ENCODE measurements at places on chromosomes 6 and 20. TPM values are rescaled to one million over a fixed set of nuclear protein-coding genes. Genes with fewer than 3 reads are reported as not detected.

The OR2J3 gene
- total RNA-seq = not detected

The CST2 gene
- not detected for total RNA-seq

The OARD1 gene
- total RNA-seq = 26.1 TPM

The MPIG6B gene
- not detected for total RNA-seq

The LPA gene
- not detected for total RNA-seq

The FLRT3 gene
- 1.4 TPM for total RNA-seq

The BMP2 gene
- total RNA-seq = 0.84 TPM

The SEC23B gene
- 108 TPM for total RNA-seq

The TTK gene
- total RNA-seq = 146 TPM

The TINAG gene
- not detected for total RNA-seq

The ENPP5 gene
- total RNA-seq = 0.12 TPM

The PAQR8 gene
- 14.5 TPM for total RNA-seq

The PRL gene
- not detected for total RNA-seq

The HLA-DOA gene
- not detected for total RNA-seq

The PSORS1C2 gene
- total RNA-seq = not detected

The CST5 gene
- not detected for total RNA-seq

The PDE10A gene
- total RNA-seq = 10.7 TPM

The TMEM244 gene
- total RNA-seq = 2.5 TPM

The EEF1A1 gene
- 10,453 TPM for total RNA-seq

The PPP1R3D gene
- 7.1 TPM for total RNA-seq

The DEF6 gene
- 0.72 TPM for total RNA-seq

DNA sequence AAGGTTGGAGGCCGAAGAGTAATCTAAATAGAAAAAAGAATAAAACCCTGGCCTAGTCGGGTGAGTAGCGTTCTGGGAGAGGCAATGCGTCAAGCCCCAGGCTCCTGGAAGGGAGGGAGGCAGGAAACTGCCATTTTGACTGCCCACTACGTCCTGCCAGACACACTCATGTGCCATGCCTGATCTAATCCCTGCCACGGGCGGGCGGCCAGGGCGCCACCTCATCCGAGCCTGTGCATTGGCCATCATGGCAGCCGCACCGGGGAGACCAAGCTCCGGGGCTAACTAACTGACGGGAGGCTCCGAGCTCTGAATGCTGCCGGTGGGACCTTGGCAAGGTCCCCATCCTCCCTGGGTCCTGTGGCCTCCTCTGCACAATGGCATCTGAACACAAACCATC is 68.8 kb downstream of the INSM1 start:
- DNase-seq = no peak

GRCh38 chr6:83849127-83849526 is 4.0 kb upstream of the RIPPLY2 start:
- DNase-seq = no peak

DNA sequence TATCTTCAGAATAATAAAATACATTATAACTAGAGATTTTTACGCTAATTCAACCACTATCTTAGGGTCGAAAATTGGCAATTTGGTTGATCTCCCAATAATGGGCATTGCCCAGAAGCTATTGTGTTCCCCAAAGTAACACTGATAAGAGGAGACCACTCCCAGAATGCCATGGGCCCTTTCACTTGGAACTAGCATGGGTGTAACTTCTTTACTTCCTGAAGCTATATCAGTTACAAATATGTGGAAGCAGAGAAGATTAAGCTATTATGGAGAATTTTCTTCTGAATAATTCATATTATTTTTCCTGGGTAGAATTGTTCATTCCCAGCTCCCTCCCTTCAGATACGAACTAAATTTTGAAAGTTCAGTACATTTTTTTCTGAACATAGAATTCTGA is 48.2 kb upstream of the JAG1 start:
- DNase-seq = no peak

GRCh38 chr6:162290846-162291465 is 436.6 kb downstream of the PRKN start:
- no peak for DNase-seq

- DNase-seq = peak; percentile 68
Observed at GRCh38 chr6:15763837-15764236, 101.0 kb upstream of the DTNBP1 start.

- DNase-seq = peak; percentile 22
Observed at GRCh38 chr6:47733879-47734558, 35.6 kb downstream of the ADGRF4 start.

DNA sequence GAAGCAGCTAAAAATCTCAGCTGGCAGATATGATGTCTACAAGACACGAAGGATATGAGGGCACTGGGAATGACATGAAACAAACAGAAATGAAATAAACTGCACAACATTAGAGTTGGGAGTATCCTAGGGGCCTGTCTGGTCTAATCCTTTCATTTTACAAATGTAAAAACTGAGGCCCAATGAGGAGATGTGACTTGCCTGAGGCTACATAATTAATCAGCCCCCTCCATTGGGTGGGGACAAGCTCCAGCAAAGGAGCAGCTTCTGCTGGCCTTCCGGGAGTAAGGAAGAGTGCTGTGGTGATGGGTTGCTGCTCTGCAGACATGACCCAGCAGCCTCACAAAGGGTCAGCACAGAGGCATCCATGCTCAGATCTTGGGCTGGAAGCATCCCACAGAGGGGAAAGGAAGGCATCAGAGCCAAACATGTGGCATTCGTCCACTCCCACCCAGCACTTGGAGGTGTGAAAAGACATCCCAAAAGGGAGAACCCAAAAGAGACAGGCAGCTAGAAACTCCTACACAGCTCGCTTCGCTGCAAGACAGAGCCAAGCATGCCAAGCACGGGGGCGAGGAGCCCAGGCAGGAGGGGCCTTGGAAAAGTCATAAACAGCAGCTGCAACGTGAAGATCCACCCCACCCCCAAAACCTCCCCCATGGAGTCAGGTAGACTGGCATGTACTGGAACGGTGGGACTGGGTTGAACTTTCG is 183.7 kb downstream of the UNC5CL start:
- no peak for DNase-seq

- DNase-seq = no peak
Observed at GRCh38 chr6:30507849-30508827, 18.8 kb downstream of the HLA-E start.

DNA sequence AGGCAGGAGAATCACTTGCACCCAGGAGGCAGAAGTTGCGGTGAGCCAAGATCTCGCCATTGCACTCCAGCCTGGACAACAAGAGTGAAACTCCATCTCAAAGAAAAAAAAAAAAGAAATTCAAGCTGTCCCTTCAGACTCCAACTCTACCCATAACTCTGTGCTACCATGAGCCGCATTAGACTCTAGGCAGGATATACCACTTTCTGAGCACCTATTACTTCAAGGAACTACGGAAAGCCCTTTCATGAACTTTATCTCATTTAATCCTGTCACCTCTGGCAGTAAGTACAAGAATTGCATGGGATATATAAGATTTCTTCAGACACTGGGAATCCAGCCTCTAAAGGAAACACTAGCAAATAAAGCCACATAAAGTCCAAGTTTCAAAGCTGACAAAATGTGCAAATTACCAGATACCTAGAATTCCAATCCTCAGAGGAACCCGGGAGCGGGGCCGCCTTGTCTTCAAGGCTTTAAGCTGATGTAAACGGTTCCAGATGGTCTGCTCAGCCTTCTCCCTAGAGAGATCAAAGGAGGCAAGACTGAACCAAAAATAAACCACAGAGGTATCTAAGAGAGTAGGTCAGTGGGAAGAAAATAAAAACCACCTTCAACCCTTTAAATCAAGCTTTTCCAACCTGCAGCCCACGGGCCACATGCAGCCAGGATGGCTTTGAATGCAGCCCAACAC is 9.4 kb downstream of the CDK5RAP1 start:
- peak; percentile 62 for DNase-seq

GRCh38 chr6:106448000-106448426 is 87.5 kb downstream of the CRYBG1 start:
- DNase-seq = no peak

GRCh38 chr20:50196248-50196647 is 5.6 kb downstream of the CEBPB start:
- no peak for DNase-seq

- peak; percentile 85 for DNase-seq
Observed at GRCh38 chr6:137363805-137364138, 130.4 kb downstream of the OLIG3 start.

- DNase-seq = no peak
Observed at GRCh38 chr6:5083813-5084359, 1.3 kb upstream of the PPP1R3G start.

GRCh38 chr6:163842467-163842866 is 427.9 kb downstream of the QKI start:
- no peak for DNase-seq

DNA sequence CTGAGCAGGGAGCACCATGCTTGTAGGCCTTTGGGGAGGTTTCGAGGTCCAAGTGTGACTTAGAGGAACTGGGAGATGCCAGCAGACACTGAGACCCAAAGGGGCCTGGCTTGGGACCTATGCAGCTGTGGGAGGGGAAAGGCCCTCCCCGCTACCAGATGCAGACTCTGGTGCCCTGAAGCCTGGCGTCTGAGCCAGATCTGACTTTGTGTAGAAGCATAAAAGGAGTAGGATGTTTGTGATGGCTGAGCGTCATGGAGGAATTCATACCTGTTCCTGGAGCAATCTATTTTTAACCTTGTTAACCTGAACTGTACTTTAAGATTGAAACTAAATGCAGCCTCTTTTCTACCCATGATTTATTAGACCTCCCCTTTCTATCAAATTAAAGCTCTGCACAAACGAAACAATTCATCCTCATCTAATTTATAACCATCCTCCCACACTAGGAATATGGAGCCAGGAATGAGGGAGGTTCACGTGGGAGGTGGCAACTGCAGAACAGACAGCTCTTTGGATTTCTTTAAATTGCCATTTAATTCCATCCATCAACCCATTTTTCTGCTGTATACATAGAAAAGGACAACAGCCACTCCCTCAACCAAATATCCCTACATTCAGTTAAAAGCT is 172.6 kb upstream of the AGPAT4 start:
- DNase-seq = peak; percentile 13

GRCh38 chr6:16782278-16782677 is 21.0 kb upstream of the ATXN1 start:
- no peak for DNase-seq

GRCh38 chr6:128519132-128519930 is 1.1 kb downstream of the PTPRK start:
- peak; percentile 62 for DNase-seq

GRCh38 chr20:55216525-55217242 is 741.3 kb downstream of the DOK5 start:
- peak; percentile 1 for DNase-seq

- DNase-seq = peak; percentile 59
Observed at GRCh38 chr20:32516583-32517517, 68.3 kb downstream of the NOL4L start.

- no peak for DNase-seq
Observed at GRCh38 chr6:133544419-133544818, 303.3 kb downstream of the EYA4 start.

DNA sequence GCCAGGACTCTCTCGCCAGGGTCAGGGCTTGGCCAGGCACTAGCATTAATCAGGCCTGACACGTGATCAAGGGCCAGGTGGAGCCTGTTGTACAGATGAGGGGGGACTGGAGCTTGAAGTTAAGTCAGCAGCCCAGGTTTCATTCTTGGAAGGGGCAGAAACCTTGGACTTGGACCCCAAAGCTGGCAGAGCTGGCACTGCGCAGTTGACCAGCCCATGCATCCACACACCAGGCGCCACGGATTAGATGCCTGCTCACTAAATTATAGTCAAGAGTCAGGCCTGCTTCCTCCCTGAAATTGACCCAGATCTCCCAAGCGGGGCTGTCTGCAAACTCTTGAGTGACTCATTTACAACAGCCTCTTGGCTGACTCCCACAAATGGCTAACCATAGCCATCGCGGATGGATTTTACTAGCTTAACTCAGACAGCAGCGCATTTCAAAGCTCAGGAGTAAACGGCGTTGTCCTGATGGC is 4.1 kb upstream of the TAF4 start:
- DNase-seq = peak; percentile 73

GRCh38 chr6:160030103-160030502 is 61.2 kb downstream of the IGF2R start:
- DNase-seq = peak; percentile 87

- DNase-seq = no peak
Observed at GRCh38 chr20:37390891-37391525, 45.1 kb downstream of the SRC start.

GRCh38 chr6:25155211-25155610 is 124.0 kb upstream of the CARMIL1 start:
- no peak for DNase-seq

DNA sequence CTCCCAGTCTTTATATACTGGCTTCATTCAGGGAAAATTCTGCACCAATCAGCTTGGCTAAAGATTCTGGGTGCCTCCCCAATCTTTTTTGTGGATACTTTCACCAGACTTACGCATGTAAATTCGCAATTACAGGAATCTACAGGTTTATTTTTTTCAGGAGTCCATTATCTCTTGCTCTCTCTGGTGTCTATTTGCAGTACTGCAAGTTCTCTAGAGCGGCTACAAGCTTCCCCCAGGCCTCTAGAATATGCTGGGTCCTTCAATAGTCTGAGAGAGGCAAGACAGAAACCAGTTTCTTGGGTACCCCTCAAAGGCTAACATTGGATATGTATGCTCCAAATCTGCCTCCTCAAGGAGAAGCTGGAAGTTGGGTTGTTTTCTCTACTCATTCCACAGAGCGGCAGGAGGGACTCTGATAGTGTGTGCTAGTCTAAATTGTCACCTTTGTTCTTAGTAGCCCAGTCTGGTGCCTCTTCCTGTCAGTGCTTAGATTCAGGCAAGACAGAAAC is 58.5 kb downstream of the SUN5 start:
- DNase-seq = peak; percentile 39

DNA sequence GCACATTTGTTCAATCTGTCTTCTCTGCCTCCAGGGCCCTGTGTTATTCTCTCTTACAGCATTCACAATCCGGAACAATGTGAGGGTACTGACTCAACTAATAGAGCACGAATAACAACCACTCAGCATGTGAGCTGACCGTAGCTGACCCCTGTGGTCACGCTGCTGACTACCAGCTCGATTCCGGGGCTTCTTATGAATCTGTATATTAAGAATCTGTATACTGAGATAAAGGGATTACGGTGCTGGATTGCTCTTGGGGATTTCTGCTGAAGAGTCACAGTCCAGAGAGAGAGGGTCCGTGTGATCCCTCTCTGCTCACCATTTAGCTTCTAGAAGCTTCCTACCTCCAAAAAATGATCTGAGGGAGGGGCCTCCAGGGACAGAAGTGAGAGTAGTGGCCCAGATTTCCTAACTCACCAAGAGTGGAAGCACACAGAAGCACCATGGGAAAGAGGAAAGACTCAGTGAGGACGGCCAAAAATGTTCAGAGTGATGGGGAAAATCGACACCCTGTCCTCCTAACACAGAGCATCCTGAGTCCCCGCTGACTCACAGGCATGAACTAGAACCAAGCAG is 156.2 kb downstream of the THBS2 start:
- DNase-seq = peak; percentile 98

- no peak for DNase-seq
Observed at GRCh38 chr6:120496661-120497060, 837.6 kb downstream of the TBC1D32 start.

Data from RPMI7951 (cell line).